Naive thymus-derived CD4-positive, alpha-beta T cell (primary cell): ENCODE measurements at places on chromosomes 3 and 15. TPM values are rescaled to one million over a fixed set of nuclear protein-coding genes. Genes with fewer than 3 reads are reported as not detected.

GRCh38 chr15:40293905-40294895 is 11.3 kb upstream of the ANKRD63 start:
- DNase-seq, result no peak

GRCh38 chr3:70108546-70108945 is 109.0 kb downstream of the SAMMSON start:
- DNase-seq, result no peak

- no peak for DNase-seq
Measured at GRCh38 chr3:113255854-113256615, 44.7 kb downstream of the BOC start.

DNA sequence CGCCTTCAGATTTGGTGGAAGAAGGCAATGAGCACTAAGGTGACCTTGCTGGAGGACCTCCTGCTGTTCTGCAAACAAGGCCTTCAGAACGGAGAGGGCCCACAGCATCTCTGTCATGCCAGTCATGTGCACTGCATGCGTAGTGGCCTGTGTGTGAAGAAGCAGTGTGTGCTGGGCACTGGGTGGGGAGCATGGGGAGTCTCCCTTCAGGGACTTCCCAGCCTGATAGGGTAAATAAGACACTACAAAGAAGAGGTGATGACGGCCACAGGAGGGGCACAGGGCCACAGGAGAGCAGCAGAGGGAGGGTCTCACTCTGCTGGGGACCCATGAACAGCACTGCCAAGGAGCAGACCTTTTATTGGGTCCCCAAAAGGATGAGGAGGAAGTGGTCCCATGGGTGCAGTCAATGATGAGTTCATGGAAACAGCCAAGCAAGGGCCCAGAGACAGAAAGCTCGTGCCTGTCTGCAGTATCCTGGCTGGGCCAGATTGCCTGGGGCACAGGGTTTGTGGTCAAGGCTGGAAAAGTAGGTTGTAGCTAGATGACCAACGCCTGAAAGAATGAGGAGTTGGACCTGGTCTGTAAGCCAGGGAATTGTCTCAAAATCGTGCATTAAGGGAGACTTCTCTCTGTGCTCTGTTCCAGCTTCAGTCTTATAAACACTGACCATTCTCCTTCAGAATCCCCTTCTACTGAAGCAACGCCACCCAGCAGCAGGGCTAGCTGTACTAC is 67.8 kb upstream of the SEC61A1 start:
- no peak for DNase-seq

DNA sequence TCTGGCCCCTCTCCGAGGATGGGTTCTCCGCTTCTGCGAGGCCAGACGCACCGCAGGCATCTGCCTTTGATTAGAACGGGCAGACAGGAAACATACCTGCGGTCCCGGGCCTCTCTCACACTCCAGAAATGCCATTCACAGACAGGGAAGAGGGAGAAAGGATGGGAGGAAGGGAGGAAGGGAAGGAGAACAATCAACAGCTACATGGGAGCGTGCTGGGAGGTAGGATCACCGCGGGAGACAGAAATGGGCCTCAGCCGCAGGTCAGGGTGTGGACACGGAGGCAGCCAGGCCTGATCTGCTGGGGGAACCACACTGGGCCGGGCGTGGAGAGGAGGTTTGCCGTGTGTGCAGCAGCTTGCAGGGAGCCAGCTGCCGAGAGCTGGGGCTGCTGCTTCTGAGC is 90.7 kb upstream of the RGMA start:
- DNase-seq, result no peak

DNA sequence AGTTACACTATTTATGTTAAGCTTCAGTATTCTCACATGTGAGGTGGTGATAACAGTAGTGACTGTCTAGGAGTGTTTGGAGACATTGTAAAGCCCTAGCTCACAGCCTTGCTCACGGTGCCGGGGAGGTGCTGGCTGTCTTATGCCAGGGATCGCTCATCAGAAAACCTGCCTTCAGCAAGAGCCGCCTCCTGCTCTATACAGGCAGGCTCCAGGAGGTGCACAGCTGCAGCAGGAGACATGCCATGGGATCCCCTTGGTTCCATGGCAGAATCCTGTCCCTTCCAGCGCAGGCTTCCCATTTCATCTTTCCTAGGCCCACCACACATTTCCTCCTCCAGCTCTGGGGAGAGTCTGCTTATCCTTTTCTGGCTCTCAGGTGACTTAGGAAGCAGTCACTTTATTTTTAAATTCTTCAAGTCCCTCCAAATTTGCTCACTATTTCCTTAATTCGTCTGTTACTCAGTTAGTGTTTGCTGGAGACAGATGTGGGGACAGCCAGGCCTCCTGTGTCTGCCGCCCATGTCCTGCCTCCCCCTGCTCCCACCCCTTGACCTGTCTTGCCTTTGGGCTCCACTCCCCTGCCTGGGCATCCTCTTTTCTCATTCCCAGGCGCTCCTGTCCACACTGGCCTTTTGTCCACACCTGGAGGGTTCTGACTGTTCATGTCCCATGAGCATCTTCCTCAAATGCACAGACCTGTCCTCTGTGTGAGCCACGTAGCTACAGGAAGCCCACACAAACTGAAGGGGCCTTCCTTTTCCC is 31.7 kb downstream of the SLCO2A1 start:
- no peak for DNase-seq

DNA sequence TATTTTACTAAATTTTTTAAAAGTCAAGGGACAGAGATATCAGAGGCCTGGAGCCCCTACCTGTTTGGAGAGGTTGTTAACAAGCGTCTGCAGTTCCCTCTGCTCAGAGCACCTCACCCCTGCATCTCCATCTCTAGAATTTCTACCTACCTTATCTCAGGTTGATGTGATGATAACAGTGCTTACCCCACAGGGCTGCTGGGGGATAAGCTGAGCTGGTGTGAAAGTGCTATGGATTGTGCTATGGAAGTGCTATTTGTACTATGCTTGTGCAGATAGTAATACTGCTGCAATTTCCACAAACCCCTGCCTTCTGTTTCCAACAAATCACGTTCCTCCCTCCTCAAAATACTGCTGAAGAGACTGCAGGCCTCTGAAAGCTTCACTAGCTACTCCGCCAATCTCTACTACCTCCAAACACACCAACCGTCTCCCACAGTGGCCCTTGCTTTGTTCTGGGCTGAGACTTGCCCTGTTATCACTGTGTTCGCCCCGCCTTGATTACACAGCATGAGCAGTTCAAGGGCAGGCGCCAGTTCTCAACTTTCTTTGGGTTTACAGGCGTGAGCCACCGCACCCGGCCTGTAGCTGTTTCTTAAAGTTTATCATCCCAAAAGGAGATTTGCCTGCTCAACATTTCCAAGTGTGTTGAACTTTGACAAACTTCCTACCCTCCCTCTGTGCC is 28.4 kb upstream of the PARL start:
- no peak for DNase-seq

DNA sequence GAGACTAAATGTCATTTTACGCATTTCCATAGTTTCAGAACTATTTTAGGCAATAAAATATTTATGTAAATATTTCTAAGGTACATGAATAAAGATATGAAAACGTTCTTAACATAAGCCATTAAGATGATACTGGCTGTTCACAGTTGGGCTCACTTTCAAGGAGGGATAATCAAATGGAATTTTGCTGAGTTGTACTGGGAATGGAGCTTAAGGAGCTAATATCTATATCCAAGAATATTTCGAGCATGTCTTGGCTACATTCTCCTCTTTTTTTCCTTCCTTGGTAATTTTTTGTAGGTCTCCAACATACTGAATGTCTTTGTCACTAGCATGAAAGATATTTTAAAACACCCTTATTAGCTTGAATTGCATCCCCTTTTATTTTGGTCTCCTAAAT is 383.4 kb downstream of the RAP2B start:
- DNase-seq, result no peak

DNA sequence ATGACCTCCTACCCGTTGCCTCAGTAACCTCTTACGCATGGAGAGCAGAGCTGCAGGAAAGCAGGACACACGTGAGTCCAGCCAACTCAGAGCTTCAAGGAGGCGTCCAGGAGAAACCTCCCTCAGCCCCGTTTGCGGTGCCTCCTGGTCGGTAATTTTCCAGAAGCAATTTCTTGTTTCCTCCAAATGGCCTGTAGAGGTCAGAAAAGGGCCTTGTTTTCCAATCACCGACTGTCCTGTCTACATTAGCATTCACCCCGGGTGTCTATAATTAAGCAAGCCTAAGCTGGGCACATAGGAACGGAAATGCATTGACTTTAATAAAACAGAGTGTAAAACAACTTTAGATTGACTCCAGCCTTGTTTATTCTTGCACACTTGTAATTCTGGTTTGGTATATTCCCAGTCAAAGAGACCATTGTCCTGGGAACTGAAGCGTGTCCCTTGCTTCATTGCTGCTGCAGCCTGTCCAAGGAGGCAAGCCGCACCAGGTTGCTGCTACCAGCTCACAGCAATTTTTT is 836.2 kb downstream of the AGBL1 start:
- DNase-seq, result no peak

DNA sequence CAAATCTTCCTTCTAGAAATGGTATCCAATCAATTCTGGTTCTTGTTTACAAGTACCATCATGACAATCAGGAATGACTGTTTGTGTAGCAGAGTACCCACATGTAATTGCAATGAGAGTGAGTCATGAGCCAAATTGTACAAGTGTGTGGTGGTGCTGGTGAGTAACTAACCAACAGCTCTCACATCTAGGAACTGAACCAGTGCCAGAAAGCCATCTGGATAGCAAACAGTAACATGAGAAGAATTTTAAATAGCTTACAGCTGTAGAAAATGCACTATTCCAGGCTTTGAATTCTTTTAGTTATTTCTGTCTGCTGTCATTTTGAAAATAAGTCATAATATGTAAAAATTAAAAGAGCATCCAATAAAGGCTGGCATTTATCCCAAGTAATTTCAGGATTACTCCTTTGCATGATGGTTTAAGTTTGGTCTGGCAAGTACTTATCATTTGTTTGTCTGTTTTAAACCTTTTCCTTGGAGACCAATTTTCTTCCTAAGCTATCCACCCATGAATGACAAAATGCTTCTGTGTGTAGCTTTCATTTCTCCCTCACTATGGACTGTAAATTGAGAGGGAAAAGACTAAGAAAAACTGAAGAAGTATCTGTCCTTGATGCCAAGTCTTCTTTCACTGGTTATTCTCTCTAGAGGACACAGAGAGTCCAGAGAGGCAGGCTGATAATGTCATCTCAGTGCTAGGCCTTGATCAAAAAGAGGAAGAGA is 60.0 kb downstream of the PIK3CB start:
- no peak for DNase-seq

DNA sequence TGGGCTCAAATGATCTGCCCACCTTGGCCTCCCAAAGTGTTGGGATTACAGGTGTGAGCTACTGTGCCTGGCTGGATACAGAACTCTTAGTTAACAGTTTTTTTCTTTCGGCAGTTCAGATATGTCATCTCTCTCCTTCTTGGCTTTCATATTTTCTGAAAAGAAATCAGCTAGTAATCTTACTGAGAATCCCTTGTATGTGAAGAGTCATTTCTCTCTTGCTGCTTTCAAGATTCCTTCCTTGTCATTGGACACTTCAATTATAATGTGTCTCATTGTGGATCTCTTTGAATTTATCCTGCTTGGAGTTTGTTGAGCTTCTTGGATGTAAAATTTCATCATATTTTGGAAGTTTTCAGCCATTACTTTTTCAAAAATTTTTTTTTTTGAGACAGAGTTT is 17.0 kb downstream of the TRIM69 start:
- DNase-seq, result no peak

- DNase-seq, result no peak
Measured at GRCh38 chr3:67416703-67417102, 237.7 kb downstream of the SUCLG2 start.

DNA sequence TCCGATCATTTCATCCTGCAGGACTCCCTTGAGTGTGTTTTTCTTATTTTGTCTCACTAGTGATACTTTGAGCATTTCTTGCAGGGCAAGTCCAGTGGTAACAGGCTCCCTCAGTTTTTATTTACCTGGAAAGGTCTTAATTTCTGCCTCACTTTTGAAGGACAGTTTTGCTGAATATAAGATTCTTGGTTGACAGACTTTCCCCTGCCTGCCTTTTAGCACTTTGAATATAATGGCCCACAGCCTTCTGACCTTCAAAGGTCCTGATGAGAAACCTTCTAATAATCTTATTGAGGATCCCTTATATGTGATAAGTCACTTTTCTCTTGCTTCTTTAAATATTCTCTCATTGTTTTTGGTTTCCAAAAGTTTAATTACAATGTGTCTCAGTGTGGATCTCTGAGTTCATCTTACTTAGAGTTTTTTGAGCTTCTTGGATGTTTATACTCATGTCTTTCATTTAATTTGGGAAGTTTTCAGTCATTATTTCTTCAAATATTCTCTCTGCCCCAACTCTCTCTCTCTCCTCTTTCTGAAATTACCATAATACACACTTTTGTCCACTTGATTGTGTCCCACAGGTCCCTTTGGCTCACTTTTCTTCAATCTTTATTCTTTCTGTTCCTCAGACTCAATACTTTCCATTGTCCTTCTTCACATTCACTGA is 36.3 kb upstream of the ARIH1 start:
- DNase-seq, result no peak

DNA sequence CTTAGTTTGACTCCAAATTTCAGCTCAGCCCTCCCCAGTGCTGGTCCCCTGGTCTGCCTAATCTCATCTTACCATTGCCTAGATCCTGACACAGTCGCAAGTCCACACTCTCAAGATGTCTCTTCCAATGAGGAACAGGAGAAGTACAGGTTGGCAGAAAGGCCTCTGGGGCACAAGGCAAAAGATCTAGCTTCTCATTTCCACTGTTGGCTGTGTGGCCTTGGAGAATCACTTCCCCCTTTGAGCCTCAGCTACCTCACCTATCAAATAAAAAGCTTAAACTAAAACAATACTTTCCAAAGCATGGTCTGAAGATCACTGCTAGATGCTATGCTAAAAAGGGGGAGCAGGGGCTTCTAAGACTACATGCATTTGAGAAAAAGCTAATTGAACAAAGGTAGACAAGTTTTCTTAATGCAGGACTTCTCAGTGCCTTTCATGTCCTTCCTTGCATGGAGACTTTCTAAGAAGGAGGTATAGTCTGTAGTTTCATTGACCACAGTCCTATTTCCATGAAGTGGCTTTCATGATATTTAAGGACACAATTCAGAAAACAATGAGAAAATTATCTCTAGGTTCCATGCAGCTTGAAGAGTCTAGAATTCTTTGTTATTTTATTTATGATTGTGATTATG is 118.0 kb upstream of the RAD18 start:
- no peak for DNase-seq

DNA sequence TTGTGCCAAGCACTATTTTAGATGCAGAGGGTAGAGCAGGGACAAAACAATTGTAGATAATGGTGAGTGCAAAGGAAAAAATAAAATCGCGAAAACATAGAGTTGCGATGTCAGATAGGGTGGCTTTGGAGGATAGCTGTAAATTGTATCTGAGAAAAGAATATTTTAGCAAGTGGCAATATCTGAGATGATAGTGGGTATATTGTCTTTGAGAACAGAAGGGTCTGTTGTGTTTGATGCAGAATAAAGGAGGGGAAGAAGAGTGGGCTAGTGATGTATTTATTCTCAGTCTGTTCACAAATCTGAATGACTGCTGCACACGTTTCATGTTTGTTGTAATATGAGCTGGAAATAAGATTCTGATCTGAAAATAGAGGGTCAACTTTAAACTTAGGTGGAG is 396.8 kb downstream of the CADM2 start:
- DNase-seq, result no peak

The GOLGA6B gene
- not detected for polyA plus RNA-seq

The GOLGA6L7 gene
- not detected for polyA plus RNA-seq

The SCN5A gene
- not detected for polyA plus RNA-seq

The FGF12 gene
- not detected for polyA plus RNA-seq

The BFSP2 gene
- polyA plus RNA-seq, result 0.72 TPM

The ATP8B4 gene
- polyA plus RNA-seq, result not detected

The PRKCD gene
- 7.7 TPM for polyA plus RNA-seq

The MORC1 gene
- polyA plus RNA-seq, result not detected
